ENCODE measurements at places on chromosomes 4 and X.

GRCh38 chr4:120177603-120178002 is 111.0 kb upstream of the MAD2L1 start:
- no peak for DNase-seq

GRCh38 chr4:27763830-27764525 is 903.3 kb downstream of the STIM2 start:
- no peak for DNase-seq

GRCh38 chr4:141142423-141142822 is 9.2 kb upstream of the RNF150 start:
- no peak for DNase-seq

GRCh38 chr4:19187096-19187495 is 1064.6 kb upstream of the SLIT2 start:
- no peak for DNase-seq

DNA sequence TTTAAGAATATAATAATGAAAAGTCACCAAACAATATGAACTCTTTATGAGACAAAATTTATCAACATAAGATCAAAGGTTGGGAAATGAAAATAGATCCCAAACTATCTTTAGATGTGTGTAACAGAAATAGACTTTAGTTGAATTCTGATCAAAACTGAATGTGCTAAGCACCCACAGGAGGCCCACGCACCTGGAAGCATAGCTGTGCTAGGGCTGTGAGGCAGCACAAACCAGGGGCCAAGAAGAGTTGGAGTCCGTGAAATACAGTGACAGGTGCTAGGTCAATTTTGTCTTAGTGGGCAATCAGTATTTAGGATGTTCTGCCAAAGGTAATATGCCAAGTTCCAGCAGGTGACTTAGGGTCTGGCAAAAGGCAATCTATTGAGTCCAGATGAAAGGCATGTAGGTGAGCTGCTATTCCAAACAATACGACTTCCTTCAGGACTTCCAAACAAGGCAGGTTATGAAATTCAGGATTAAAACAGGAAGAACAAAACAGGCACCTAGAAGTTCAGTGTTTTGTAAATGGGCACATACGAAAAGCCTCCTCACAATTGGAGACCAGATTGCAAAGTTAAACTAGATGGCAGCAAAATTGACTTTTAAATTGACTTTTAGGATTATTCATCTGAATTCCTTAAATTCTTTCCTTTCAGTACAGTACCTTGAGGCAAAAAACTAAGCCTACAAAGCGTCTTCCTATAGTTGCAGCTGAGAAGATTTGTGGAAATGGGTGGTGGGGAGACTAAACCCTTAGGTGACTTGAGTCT is 4.7 kb upstream of the PCDH18 start:
- DNase-seq, result no peak

DNA sequence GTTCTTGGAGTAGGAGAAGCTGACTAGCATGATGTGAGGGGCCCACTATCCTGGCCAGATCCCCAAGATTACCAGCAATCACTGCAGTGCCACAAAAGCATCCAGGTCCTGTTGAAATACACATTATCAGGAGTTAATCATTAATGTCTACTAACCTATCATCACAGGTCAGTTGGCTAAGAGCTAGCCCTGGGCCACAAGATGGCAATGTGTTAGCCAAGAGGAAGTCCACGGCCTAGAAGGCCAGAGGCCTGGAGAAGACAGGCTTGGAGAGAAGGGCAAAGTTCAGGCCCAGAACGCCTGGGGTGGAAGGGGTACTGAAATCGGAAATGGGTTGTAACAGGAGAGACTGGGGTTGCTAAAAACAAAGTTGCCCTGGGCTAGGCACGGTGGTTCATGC is 19.9 kb upstream of the KIAA1210 start:
- DNase-seq, result no peak

GRCh38 chr4:81358154-81358553 is 113.6 kb downstream of the RASGEF1B start:
- no peak for DNase-seq

DNA sequence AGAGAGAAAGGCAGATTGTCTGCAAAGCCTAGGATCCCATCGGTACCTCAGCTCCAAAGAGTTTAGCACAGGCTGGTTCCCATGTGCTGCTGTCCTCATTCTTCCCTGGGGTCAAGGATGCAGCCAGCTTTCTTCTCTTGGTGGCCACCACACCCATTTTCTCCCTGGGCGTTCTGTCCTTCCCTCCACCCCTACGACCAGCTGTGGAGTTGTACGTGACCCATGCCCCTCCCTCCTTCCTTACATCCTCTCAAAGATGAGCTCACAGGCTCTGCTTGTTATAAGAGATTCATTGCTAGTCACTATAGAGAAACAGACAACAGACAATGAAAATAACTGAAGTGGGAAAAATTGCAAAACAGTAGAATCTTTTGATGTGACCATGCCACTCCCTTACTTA is 74.0 kb upstream of the KLF3 start:
- DNase-seq, result no peak

Data from NCI-H1105 (cell line).